Hematopoietic multipotent progenitor cell treated with erythropoietin and hydrocortisone succinate and interleukin-3 and kit ligand, for 15 days (in vitro differentiated cells): ENCODE measurements at places on chromosomes 12 and 14.
A peak's percentile ranks its signal among the peaks of the same experiment; 100 is the strongest.

DNA sequence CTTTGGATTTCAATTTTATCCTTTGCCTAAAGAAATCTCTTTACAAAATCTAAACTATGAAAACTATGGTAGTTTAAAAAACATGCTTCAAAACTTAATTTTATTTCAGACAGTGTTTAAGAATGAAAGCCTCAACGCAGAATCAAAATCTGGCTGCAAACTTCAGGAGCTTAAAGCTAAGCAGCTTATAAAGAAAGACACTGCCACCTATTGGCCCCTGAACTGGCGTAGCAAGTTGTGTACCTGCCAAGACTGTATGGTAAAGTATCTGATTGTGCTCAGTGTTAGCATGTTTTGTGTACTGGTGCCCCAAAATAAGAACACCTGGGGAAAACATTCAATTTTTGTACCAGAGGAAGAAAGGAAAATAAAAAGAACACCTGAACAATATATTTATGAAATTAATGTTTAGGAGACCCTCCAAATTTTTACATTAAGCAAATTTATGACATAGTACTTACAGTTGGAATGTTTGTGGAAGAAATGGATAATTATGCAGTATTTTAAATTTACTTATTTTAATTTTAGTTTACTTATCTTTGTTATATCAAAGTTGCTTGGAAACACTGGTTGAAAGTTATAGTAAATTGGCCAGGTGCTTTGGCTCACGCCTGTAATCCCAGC, 12.2 kb downstream of the UBR7 start:
- DNase-seq, result peak; percentile 68

DNA sequence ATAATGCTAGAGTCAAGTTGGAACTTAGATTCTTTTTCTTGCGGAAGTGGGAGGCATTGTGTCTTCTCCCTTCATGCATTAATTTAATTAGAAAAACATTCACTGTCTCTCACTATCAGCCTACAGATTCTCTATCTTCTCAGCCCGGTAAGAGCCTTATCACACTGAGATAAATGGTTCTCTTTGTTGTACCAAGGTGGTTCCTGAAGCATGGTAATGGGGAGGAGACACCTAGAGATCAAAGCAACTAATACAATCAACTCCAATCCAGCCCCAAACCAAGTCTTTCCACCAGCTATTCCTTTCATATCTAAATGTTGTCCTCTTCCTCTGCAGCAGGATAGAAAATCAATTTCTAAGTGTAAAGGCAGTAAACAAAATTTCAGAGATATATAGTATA, 210.8 kb downstream of the DAD1 start:
- DNase-seq, result no peak

- no peak for DNase-seq
These were observed 71.8 kb upstream of the OVCH1 start for GRCh38 chr12:29569132-29569757.

DNA sequence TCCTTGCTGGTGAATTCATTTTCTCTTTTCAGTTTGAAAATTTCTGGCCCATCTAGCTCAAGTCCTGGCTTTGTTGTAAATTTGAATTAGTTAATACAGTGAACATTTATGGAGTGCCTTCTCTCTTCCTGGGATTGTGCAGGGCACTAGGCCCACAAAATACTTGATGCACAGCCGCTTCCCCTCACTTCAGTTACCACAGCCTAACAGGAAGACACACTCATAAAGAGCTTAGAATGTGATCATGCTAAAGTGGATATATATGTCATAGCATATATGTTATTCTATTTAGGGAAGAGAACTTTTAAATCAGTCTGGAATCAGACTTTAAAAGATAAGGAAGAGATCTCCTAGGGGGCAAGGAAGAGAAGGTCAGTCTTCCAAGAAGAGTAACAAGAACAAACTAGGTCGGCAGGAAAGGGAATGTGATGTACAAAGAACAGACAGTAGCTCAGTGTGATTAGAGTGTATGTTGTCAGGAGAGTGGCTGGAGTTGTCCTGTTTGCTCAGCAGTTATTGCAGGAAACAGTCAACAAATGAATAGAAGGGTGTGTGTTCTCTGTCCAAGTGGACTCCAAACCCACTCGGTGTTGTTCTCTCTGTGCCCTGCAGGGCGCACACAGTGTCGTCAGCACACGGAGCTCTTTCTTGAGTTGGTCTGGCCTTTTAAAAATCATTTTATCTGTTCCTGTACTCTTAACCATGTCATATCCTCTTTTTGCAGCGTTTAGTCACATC, 74.4 kb downstream of the DAAM1 start:
- DNase-seq, result no peak

DNA sequence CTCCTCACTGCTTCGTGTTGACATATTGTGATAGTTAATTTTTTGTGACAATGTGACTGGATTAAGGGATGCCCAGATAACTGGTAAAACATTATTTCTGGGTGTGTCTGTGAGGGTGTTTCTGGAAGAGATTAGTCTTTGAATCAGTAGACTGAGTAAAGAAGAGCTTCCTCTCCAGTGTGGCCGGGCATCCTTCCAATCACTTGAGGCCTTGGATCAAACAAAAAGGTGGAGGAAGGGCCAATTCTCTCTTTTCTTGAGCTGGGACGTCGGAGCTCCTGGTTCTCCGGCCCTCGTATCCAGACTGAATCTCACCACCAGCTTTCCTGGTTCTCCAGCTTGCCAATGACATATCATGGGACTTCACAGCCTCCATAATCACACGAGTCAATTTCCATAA, 240.4 kb downstream of the CHST11 start:
- DNase-seq, result no peak

GRCh38 chr12:52293926-52294325, 2.6 kb upstream of the KRT81 start:
- DNase-seq, result no peak

DNA sequence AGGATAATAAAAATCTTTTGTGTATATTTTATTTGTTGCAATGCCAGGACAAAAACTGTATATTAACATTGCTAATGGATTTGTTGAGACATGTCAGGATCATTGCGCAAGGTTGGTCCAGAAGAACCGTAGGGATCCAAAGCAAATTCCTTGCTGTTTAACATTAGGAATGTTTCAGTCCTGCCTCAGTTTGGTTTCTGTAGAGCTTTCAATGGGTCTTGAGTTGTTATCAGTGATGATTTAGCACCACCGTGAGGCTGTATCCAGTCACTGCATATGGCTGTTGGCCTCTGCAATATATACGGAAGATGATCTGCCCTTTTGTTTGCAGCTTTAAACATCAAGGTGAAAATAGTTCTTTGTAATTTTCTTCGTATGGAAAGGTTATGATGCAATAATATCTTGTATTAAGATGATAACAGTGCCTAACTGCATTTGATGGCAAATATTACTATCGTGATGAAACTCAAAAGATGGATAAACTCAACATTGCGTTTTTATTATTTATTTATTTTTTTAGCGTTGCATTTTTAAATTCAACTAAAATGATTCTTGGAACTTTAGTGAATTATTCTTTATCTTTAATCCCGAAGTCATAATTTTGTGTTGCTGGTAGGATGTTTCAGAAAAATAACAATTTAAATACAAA, 231.2 kb downstream of the AKAP6 start:
- DNase-seq, result peak; percentile 33

- DNase-seq, result peak; percentile 41
These were observed 660 bp upstream of the MCRS1 start for GRCh38 chr12:49568442-49569162.

DNA sequence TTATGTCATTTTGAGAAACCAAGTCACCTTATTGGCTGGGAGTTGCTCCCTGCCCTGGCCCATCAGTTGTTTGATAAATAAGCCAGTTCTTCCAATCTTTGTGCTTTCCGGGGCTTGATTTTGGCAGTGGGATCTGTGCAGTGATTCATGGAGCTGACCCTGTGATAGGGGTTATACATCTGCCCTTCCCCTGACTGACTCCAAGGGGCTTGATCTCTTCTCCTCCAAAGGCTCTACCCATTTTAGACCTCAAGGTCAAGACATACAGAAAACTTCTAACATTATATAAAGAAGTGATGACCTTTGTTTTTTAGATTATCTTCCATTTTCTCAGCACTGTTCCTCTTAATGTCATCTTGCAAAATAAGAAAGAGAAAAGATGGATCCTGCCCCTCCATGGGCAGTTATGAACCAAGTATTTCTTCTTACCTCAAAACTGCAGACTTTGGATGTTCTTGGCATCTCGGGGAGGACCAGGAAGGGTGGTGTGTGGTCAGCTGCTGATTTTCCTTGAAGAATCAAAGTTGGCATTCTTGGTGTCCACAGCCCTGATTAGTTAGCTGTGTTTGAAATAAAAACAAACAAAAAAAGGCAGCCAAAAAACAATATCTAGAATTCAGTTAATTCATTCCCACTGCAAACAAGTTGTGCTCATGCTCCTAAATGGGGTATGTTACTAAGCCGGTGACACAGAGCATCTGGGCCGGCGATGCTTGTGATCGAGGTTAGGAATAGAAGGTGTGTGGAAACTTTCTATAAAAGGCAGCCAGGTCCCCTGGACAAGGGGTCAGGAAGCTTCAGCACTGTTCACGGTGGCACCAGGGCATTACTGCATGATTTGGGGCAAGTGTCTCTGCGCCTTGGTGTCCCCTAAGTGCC, 120.2 kb downstream of the SAMD4A start:
- no peak for DNase-seq

- no peak for DNase-seq
These were observed 36.4 kb upstream of the SYT10 start for GRCh38 chr12:33476058-33476457.

- no peak for DNase-seq
These were observed 39.8 kb upstream of the CMKLR1 start for GRCh38 chr12:108378926-108379325.

DNA sequence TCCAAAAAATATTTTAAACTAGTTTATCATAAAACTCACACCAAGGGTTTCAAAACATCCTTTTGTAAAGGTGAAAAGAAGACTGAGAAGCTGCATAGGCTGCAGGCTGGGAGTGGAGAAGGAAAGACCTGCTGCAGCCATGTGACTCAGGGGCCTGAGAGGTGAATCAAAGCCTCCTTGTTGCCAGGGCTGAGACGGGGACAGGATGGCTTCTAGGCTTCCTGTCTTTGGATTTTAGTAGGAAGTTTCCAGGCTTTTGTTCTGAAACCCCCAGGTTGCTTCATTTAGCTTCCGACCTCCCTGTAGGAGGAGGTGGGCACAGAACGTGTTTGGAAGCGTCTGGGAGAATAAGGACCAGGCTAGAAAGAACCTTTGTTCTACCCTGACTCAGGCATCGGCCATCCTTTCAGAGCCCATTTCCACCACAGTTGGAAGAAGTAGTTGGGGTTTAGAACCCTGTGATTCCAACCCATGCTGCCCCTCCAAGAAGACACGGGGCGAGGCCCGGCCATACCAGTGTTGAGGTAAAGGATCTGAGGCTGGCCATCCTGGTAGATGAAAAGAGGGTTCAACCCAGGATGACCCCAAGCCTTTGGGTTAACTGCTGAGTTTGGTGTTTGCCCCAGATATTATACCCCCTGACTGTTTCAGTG, 122.4 kb downstream of the SLC25A47 start:
- no peak for DNase-seq

DNA sequence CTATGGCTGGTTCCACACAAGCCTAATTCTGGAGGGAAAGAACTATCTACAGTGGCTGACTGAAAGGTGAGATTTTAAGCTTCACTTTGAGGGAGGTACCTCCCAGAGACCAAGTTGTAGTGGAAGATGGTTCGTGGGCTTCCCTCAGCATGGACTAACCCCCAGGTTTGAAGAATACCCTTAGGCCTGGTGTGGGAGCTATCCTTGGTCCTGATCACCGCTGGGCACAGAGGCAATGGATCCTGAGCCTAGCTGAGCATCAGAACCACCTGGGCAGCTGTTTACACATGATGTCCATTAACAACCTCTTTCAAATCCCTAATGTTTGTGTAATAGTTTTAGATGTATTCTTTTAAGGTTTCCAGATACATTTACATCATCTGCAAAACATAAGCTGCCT, 10.3 kb downstream of the DAO start:
- DNase-seq, result no peak

- DNase-seq, result no peak
These were observed 43.8 kb downstream of the CCNK start for GRCh38 chr14:99524804-99525698.

GRCh38 chr12:4472046-4472445, 26.4 kb upstream of the FGF6 start:
- no peak for DNase-seq
